ENCODE measurements at places on chromosomes 1 and 21.

DNA sequence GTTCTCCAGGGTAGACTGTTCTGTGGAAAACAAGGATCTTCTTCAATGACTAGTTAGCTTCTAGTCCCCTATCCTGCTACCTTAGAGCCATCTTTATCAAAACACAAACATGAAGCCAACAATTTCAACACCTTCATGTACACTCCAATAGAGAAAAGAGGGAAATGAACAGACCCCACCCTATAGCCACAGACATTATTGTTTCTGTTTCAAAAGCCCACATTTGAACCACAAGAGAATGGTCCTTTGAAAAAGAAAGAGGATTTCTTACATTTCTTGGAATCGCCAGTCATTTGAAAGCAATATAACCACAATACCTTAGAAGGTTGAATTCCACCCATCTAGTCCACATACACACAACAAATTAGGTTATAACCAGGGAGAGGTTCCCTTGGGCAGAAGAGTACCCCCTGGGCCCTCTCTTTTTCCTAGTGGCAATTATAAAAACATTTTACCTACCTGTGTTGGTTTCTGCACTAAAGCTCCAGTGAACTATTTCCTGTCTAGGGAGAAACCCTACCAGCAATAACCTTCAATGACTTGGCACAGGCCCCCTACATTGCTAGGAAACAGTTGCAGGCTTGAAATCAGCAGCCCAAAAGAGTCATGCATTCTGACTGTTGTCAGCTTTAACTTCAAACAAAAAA, 2.7 kb upstream of the LPGAT1 start:
- no peak for DNase-seq

DNA sequence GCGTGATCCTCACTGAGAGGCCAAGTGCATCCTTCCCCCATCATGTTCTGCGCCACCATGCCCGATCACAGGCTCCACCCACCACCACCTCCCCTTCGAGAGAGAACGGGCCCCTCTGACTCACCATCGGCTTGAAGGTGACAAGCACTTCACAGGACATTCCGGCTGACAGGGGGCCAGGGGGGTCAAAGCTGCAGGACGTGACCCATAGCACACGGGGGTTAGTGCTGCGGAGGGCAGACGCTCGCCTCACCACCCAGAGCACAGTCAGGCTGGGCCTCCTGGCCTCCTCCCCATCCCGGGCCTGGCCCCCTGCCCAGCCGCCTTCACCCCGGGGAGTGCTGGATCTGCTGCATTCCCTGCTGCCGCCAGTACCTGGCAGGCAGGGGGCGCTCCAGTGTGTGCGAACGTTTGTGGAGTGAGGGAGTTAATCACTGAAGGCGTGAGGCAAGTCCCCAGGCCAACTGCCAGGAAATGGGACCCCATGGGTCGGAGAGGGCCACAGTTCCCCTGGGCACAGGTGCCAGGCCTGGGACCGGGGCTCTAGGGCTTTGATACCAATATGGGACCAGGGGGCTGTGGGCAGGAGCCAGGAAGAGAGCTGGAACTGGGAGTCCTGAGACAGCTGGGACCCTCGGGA, 40.9 kb upstream of the TMEM52 start:
- DNase-seq: peak; percentile 87

GRCh38 chr1:66400660-66401059, 133.3 kb upstream of the SGIP1 start:
- DNase-seq: no peak

DNA sequence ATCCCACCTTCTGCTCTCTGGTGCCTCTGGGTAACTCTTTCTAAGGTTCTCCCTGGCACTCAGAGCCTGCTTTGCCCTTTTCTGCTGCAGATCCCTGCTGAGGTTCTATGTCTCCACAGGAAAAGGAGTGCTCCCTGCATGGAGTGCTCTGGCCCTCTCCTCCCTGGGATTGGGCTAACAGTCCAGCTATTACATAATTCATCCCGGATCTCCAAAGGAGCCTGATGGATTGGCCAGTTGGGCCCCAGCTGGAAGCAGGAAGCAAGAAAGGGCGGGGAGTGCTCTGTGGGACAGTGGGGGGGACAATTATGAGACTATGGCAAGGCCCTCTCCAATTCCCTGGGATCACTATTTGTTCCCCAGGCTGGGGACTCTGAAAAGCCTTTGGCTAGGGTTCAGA, 51.9 kb upstream of the GOLT1A start:
- DNase-seq: no peak

- peak; percentile 82 for DNase-seq
Observed at GRCh38 chr1:65687428-65688214, 105.1 kb upstream of the PDE4B start.

DNA sequence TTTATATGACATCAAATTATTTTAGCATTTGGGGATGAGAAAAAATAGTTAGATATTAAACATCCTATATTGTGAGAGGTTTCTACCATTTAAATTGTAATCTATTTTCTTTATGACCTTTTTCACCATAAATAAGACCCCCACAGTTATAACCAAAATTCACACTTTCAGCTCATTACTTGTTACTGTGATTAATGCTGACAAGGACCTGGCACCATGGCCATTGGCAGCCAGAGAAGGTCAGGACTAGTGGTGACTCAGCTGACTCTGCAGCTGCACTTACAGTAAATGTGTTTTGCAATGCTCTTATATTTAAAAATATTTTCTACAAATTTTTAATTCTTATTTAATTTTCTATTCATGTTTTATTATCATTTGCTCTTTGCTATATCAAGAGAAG, 133.3 kb upstream of the C1orf105 start:
- DNase-seq: no peak

- DNase-seq: peak; percentile 9
Observed at GRCh38 chr1:19390901-19391595, 78.9 kb downstream of the SLC66A1 start.

GRCh38 chr21:21064353-21064752, 66.1 kb downstream of the NCAM2 start:
- DNase-seq: no peak

DNA sequence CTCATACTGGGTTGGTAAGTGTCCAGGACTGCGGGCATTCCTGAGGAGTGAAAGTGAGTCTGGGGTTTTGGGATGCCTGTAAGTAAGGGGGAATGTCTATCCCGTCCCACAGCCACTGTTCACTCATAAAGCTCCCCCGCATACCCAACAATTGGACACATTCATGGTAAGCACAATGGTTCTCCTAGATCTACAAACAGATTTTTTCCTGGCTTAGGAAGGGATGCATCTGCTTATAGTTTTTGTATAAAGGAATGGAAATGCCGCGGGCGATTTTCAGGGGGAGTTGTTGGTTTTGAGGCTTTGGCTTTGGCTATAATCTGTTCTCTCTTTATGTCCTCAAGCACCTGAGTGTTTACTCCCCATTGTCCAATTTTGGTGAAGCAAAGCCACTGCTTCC, 7.1 kb downstream of the ERVH48-1 start:
- DNase-seq: peak; percentile 74

GRCh38 chr1:160520999-160521398, 2.1 kb downstream of the SLAMF6 start:
- DNase-seq: no peak

DNA sequence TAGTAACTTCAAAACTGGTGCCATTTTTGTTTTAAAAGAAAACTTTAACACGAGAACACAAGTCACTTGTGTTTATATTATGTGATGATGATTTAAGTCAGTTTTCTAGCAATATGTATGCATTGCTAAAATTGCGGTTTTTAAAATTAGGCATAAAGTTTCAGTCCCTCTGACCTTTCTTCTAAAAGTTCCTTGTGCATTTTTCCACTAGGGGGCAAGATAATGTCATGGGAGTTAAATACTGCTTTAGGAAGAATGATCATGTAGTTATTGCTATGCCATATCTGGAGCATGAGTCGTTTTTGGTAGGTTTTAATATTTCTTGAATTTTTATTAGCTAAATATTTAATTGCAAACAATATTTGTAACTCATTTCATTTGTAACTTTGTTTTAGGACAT, 10.7 kb downstream of the CDC7 start:
- peak; percentile 24 for DNase-seq

- DNase-seq: no peak
Observed at GRCh38 chr1:219427989-219428388, 184.9 kb downstream of the ZC3H11B start.

DNA sequence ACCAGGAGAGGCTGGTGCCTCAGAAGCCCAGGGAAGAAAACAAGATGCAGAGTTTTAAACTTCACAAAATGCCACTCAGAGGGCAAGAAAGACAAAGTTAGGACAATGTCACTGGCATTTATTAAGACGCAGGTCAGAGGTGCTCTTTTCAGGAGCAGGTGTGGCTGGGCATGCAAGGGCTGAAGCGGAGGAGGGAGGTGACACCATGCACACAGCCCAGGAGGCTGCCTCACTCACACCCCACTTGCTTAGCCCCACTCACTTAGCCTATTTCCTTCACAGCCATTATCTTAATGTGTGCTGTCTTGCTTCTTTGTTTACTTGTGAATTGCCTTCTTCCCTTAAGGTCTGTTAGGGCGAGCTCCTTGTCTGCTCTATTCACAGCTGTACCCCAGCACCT, 17.2 kb downstream of the HIVEP3 start:
- no peak for DNase-seq

DNA sequence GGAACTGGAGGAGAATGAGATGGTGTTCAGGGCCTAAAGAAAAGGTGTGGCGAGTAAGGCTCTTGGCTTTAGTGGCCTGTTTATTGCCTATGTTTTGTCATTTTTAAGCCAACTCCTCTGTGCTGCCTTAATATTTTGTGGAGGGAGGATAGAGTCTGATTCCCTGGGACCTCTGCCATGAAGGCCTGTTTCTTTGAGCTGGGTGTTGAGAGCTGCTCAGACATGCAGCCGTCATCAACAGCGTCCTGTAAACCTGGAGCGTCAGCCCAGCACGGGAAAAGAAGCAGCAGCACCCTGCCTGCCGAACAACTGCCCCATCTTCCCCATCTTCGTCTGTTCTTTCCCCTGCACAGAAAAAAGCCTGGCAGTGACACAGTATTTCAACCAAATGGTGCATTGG, 27.1 kb upstream of the SNX27 start:
- DNase-seq: no peak

DNA sequence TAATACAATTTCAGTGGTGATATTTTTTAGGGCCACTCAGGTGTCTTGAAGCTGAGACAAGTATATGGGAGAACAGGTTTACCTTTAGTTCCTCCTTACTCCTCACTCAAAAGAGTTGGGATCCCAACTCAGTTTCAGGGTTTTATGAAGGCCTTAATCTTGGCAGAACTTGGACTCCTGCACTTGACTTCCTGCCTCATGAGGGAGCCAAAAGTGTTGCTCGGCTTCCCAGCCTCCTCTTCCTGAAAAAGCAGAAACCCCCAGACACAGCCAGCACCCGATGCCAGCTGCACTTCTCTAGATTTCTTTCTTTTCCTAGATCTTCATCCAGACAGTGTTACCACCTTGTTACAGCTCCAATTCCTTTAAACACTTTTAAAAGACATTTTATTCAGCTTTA, 70.8 kb upstream of the TMPRSS2 start:
- DNase-seq: no peak
